Cortex of kidney (tissue), 1 donor: ENCODE measurements at places on chromosomes 2 and 18.

DNA sequence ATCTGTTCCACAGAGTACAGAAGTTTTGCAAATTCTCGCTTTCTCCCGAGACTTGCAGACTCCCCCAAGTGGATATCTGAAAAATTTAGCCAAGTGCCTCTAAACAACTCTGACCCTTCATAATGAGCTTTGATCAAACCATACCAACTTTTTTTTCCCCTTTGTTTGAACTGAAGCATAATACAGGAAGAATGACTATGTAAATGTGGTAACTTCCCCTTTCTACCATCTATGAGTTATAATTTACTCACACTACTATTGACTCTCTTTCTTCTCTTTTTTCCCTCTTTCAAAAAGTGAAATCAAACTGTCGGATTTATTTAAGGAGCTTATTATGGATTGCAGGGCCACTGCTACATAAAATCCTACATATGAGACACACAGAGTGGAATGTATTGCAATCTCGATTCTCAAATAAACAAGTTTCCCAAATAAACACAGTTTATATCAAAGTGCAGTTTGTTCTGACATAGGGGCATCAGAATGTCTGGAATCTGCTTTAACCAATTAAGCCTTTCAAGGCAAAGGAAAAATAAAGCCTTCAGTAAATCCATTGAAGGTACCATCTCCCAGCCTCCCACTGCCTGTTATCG, 1.4 kb upstream of the ZNF804A start:
- no peak for DNase-seq

DNA sequence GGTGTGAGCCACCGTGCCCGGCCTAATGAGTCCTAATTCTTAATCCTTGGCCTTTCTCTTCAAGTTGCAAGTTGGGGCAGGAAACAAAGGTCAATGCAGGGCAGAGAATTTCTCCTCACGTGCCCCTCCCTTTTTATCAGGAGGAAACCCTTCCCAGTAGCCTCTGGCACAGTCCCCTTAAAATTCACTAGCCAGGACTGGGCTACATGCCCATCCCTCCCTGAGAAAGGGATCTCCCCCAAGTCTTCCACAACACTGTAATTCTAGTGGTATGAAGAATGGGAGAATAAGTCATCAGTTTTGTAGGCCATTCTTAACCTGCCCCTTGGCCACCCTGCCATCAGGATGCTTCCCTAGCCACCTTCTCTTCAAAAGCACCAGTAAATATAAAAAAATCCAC, 42.2 kb downstream of the ARID5A start:
- DNase-seq: no peak

GRCh38 chr2:202870431-202871299, 901 bp downstream of the ICA1L start:
- DNase-seq: no peak

DNA sequence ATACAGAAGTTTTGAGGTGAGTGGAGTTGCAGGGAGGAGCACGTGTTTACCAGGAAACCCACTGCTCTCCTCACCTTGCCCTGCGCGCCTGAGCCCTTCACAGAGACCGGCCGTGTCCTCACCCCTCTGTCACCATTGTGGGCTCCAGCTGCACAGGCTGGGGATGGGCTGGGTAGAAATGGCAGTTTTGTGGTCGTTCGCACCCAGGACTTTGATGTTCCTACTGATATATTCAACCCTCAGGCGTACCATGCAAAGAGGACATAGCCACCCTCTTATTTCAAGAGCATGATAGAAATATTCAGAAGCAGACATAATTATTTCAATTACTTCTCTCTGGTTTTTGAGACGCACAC, 78.2 kb downstream of the GBX2 start:
- no peak for DNase-seq

- DNase-seq: no peak
Observed at GRCh38 chr2:43136011-43136799, 90.2 kb downstream of the ZFP36L2 start.

GRCh38 chr2:203070701-203071100, 56.0 kb downstream of the NBEAL1 start:
- no peak for DNase-seq

DNA sequence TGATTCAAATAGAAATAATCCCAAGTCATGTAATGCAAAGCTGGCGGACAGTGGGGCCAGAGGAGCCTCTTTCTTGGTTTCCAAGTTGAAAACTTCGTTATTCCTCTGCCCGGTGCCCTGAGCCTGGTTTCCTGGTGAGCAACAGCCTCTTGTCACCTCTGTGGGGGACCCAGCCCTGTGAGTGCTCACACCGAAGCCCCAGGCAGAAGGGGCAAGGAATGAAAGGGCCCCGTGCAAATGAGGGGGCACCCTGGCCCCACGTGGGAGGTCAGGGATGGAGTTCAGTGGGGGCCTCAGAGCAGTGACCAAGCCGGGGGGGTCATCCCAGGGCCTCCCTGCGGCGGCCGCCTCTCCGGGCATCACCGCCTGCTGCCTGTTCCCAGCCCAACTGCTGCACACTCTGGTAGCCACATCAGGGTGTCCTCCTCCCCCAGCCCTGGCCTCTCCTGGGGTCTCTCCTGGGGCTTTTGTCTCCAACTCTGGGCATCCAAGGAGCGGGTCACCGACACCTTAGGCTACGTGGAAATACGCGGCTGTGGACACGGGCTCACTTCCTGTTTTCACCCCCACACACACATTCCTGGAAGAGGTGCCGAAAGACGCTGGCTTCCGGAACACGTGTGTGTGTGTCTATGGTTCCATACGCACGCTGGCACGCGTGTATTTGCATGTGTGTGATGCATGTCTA, 64.5 kb downstream of the TWIST2 start:
- DNase-seq: no peak

- no peak for DNase-seq
Observed at GRCh38 chr2:44771522-44771921, 170.0 kb upstream of the SIX3 start.

DNA sequence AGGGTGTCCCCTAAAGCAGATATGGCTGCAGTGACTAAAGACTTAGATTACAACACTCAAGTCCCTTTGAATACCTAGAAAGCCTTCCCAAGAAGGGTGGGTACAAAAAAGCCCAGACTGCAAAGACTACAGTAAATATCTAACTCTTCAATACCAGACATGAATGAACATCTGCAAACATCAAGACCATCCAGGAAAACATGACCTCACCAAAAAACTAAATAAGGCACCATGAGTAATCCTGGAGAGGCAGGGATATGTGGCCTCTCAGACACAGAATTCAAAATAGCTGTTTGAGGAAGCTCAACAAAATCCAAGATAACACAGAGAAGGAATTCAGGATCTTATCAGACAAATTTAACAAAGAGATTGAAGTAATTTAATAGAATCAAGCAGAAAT, 138.2 kb upstream of the OTOS start:
- no peak for DNase-seq

GRCh38 chr2:69253611-69254301, 133.3 kb downstream of the GFPT1 start:
- DNase-seq: no peak

- no peak for DNase-seq
Observed at GRCh38 chr2:238790126-238790832, 57.6 kb upstream of the TWIST2 start.

- peak; percentile 95 for DNase-seq
Observed at GRCh38 chr18:70205421-70206397, at the start of gene RTTN. RTTN (minus strand) TSS chr18:70205687; CDS start chr18:70205658, 29 bp downstream.

GRCh38 chr2:170953941-170954340, 24.9 kb downstream of the GORASP2 start:
- no peak for DNase-seq

DNA sequence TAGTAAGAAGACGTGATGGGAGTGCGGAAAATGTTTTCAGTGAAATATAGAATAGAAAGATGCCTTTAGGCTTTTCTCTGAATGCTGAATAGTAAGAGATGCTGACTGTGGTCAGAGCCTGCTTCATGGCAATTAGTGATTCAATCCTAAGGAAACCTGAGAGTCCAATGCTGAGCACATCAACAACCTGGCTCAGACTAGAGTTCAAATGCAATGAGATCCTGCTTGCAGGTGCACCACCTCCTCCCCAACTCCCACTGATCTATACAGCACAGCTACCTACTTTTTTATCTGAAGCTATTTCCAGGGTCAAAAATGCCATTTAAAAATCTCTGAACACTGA, 65.4 kb downstream of the AAK1 start:
- no peak for DNase-seq

GRCh38 chr2:217797661-217798069, 205.1 kb downstream of the TNS1 start:
- no peak for DNase-seq

- no peak for DNase-seq
Observed at GRCh38 chr2:170862286-170862902, 45.7 kb downstream of the GAD1 start.

DNA sequence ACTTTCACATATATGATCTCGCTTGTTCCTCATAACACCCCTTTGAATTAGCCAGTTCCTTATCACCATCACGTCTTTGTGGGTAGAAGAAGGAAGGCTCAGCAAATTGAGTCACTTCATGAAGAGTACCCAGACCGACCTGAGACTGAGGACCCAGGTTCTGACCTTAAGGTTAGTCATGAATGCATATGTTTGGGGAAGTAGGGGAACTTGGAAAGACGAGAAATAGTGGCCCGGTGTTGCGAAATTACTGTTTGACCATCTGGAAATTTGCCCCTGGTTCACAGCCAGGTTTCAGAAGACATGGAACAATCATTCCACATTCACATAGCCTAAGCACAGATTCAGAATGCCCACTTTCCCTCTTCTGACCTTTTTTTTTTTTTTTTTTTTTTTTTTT, 59.8 kb downstream of the MEIS1 start:
- no peak for DNase-seq

DNA sequence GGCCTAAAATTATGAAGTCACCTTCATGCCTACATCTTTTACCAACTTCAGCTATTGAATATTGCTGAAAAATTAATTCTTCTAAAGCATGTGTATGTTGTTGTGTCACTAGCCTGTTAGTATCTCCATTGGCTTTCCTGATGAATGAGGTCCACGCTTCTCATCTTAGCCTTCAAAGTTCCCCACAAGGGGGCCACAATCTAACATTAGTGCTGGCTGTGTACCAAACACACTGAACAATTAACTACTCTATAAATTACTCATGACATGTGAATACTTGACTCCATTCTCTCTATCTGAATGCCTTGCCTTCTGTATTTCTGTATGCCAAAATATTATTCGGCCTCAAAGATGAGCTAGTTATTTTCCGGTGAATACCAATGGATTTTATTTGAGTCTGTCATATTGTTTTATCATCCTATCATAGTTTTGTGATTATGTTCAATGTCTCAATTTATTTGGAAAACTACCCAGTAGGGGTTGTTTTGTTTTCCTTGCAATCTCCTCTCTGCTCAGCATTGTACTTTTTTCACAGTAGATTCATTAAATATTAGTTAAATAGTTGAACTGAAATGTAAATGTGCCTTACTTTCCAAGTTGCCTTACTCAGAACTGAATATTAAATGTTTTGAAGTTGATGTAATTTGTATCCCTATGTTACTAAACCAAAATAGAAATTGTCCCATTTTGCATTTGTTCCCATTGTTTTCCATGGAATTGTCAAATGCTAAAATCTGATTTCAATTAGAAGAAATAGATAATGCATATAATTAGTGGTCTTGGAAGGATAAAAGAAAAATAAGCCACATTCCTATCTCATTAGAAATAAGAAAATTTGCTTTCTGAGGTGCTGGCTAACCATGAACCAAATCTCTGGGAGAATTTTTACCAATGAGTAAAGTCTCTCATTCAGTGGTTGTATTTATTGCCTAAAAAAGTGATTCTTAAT, 208.4 kb upstream of the COL3A1 start:
- no peak for DNase-seq

DNA sequence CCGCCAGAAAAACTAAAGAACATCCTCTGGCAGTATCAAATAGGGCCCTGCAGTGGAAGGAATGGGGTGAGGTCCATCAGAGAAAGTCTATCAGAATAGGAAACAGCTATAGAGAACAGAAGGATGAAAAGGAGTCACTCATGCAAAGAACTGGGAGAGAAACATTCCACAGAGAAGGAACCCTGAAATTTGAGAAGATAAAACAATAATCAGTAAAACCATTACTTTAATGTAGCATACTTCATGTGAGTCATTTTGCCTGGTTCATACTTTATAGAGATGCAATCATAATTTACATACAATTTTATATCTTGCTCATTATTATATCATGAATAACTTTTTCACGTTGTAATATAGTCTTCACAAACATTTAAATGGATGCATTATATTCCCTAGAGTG, 402.2 kb downstream of the NCKAP5 start:
- no peak for DNase-seq

GRCh38 chr2:31580321-31581117, at the start of gene SRD5A2:
SRD5A2 (minus strand) TSS chr2:31580938; CDS start chr2:31580900, 38 bp downstream.
- DNase-seq: no peak

DNA sequence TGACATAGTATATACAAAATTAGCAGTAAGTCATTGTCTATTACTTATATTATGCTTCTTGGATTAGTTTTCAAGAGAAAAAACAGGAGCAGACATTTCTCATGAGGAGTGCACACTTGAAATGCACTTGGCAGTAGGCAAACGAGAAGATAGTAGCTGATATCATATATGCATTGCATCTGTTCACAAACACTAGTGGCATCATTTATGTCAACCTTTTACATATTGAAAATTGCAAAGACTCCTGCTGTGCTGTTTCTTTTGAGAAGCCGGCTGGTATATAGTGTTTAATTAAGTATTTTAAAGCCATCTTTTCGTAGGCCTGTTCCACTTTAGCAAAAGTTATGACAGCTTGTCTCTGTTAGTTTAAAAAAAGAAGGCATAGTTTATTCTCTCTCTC, 58.4 kb upstream of the SLC8A1 start:
- no peak for DNase-seq

DNA sequence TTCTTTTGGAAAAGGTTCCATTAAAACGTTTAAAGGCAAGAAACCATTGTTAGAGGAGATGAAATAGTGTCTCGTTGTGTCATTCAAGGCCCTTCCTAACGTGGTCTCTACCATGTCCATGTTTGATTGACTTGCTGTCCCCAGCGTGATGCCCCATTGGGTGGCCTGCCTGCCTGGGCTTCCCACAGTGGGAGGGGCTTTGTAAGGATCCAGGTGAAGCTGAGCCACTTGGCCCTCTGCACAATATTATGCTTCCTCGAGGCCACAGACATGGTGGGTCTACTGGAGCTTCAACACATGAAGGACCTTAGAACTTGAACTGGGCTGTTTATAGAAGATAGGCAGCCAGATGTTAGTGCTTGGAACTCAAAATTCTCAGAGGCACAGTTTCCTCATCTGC, 235.3 kb downstream of the FHOD3 start:
- no peak for DNase-seq

GRCh38 chr2:229910147-229910831, 11.5 kb downstream of the TRIP12 start:
- no peak for DNase-seq

- DNase-seq: no peak
Observed at GRCh38 chr2:233439191-233439590, 84.9 kb downstream of the DGKD start.

DNA sequence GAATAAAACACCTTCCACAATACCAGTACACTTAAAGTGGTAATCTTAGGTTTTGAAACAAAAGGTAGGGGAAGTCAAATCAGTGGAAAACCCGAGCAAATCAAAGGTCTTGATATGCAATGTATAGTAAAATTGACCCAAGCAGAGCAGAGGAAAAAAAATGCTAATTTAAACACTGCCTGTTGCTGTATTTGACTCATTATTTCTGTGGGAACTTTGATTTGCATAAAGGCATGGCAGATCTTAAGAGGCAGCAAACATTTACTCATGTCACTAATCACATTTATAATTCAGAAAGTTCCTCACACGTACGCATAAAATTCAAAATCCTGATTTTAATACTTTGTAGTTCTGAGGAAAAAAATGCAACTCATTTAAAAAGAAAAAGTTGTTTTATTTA, 64.4 kb downstream of the IKZF2 start:
- DNase-seq: no peak
